ENCODE measurements at places on chromosomes 11 and 22.
A peak's percentile ranks its signal among the peaks of the same experiment; 100 is the strongest.

DNA sequence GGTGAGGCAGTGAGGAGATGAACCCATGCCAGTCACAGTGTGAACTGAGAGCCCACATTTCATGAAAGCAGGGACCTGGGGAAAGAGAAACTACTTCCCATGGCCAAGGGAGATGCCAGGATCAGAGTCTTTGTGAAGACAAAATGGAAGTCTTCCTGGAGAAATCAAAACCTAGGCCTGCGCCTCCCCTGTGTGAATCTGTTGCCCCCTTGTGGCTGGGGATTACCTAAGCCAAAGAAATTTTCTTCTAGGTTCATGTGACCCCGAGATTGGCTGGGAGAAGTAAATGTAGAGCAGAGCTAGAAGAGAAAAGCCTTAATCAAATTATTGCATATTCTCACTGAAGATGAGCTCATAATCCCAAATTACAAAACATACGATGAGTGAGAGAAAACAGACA is 1075.3 kb downstream of the TBC1D22A start:
- DNase-seq, result peak; percentile 26

DNA sequence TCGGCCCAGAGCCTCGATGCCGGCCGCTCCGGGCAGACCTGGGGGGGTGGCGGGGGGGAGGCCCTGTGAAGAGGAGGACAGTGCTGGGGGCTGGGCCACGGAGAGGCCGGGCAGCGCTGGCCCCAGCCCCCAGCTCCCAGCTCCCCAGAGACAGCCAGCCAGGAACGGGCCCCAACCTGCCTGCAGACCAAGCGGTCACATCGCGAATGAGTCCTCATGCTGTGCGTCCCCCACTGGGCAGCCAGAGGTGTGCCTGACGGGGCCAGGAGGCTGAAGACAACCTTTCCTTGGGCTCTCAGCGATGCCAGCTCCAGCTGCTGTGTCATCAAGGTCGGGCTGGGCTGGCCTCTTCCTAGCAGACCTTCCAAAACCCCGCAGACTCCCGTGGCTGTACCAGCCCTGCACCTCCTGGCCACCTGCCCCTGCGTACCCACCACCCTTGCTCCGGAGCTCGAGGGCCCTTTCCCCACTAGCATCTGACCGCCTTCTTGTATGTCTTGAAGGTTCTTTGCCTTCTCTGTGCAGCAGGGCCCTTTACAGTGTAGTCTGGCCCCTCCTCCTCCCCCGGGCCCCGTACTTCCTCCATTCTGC is 88.4 kb downstream of the CDKN1C start:
- DNase-seq, result no peak

DNA sequence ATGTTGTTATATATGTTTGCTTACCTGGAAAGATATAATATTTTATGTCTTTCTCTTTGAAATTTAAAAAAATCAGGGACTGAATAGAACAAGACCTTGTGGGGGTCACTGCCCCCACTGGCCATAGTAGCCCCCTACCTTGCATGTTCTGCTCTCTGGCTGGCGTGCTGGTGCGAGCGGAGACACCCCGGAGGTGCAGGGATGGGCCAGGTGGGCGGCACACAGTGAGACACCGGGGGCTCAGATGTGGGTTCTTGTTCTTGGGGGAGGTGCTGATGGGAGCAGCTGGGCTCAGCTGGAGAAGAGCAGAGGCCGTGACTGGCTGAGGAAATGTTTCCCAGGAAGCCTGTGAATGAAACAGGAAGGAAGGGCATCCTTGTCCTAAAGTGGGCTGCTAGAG is 20.2 kb downstream of the GAB4 start:
- DNase-seq, result no peak

GRCh38 chr11:114099392-114100178 is 40.1 kb downstream of the ZBTB16 start:
- no peak for DNase-seq

- no peak for DNase-seq
Measured at GRCh38 chr11:115871161-115871760, 367.0 kb upstream of the CADM1 start.

GRCh38 chr11:119810478-119811232 is 81.7 kb upstream of the NECTIN1 start:
- no peak for DNase-seq

DNA sequence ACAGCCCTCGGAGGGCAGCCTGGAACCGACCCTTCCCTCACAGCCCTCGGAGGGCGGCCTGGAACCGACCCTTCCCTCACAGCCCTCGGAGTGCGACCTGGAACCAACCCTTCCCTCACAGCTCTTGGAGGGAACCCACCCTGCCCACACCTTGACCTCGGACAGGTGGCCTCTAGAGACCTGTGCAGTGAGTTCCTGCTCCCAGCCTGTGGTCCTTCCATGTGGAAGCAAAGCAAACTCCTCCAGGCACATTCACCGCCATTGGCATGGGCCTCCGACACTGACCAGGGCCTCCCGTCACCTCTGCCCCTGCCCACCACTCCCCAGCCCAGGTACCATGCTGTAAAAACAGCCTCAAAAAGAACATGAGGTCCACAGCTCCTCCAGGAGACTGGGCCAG is 272.1 kb downstream of the BRD1 start:
- no peak for DNase-seq

DNA sequence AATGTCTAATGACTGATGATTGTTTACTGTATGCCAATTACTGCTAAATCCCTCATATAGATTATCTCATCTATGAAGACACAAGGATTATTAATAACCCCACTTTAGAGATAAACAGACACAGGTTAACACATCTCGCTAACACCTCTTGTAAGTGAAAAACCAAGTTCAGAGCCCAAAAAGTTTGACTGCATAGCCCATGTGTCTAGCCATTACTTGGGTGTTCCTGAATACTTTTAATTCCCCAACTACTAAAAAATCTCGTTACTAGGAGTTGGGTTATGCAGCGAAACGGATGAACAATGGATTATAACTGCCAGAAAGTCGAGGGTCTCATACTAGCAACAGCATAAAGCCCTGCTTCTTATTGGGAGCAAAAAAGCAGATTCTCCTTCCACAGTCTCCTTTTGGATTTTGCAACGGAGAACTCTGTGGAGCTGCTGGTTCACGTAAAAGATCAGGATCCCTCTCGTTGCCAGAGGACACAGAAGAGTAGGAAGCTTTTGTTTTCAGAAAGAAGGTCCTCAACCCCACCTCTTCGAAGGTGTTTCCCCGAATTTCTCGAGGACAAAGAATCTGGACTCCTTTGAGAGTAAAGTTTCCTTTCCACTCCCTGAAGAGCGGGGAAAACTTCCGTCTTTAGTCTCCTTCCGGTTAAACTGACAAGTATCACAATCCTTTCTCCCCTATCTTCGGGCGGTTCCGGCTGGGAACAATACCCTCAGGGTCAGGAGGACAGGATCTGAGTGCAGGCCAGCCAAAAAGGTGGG is 979 bp downstream of the ZBED5 start:
- DNase-seq, result peak; percentile 50

GRCh38 chr11:111310723-111311122 is 12.4 kb downstream of the POU2AF3 start:
- no peak for DNase-seq

GRCh38 chr11:45333001-45333971 is 47.1 kb upstream of the SYT13 start:
- DNase-seq, result no peak

DNA sequence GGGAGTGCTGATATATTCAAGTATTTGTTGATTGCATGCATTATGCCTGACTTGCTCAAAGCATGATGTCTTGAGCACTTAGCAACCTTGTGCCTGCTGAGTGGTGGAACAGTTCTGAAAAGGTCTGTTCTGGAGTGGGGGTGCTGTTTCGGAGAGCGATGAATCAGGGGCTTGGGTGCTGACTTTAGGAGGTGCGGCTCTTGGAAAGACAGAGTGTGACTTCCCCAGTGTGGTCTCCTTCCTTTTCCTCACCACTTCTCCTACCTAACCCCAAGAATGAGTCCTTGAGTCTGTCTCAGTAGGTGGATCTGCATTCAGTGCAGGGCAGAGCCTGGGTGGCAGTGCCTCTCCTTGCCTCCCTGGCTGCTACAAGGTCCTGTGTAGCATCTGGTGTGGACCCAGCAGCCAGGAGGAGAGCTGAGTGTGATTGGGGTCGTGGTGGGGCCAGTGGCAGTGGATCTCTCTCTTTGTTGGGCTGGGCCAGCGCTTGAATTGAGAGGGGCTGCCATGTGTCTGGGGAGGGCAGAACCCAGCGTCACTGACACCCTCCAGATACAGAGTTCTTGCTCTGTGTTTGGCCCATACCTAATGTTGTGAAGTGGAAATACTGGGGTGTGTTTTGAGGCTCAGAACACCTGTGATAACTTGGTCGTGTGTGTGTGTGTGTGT is 35.9 kb downstream of the ST3GAL4 start:
- no peak for DNase-seq

DNA sequence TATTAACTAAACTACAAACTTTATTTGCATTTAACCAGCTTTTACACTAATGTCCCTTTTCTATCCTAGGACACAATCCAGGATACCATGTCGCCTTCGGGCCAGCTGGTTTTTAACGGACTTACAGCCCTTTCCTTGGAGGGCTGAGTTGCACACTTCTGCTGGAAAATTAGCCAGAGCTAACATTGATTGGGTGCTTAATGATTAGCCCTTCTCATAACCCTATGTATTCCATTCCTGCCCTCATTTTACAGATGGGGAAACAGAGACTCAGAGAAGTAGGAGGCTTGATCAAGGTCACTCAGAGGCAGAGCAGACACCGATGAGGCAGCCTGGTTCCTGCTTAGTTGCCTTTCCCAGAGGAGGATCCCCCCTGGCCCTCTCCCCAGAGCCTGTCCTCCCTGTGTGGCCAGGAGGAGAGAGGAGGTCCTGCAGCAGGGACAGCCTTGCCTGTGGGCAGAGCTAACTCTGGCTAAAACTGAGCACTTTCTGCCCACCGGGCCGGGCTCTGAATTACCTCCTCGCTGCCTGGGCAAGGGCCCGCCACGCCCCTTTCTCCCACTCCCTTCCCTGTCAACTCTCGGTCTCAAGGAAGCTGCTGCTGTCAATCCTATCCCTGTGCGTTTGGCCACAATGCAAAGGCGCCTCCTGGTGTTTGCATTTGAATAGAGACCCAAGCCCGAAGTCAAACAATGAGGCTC is 59.6 kb upstream of the PAX6 start:
- peak; percentile 70 for DNase-seq

GRCh38 chr11:96098511-96099241 is 174.8 kb upstream of the MTMR2 start:
- DNase-seq, result no peak

DNA sequence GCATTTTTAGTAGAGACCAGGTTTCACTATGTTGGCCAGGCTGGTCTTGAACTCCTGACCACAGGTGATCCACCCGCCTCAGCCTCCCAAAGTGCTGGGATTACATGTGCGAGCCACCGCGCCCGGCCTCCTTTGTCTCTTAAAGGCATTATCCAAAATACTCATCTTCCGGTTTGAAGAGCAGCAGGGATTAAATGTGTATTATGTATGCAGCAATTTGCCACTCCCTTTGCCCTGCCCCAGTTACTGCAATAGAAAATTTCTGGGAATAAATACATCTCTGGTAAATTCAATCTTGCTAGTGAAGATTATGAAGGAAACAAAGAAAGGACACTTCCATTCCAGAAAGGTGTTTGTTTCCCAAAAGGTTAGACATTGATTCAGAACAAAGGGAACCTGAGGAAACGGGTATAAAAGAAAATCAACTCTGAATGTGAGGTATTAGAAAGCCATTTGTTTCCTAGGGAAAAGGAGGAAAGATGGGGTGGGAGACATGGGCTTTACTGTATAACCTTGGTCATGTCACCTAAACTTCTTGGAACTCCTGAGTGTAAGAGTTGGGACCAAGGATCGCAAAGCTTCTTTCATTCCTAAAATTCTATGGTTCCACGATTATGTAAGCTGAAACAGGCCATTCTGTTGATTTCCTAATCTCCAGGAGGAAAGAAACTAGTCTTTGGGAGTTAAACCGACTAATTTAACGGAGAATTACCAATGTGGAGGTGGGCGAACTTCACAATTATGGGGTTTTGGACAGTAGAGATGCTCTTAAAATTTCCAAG is 959 bp upstream of the HIPK3 start:
- no peak for DNase-seq

- DNase-seq, result no peak
Measured at GRCh38 chr11:3338569-3339339, 40.2 kb downstream of the ZNF195 start.

DNA sequence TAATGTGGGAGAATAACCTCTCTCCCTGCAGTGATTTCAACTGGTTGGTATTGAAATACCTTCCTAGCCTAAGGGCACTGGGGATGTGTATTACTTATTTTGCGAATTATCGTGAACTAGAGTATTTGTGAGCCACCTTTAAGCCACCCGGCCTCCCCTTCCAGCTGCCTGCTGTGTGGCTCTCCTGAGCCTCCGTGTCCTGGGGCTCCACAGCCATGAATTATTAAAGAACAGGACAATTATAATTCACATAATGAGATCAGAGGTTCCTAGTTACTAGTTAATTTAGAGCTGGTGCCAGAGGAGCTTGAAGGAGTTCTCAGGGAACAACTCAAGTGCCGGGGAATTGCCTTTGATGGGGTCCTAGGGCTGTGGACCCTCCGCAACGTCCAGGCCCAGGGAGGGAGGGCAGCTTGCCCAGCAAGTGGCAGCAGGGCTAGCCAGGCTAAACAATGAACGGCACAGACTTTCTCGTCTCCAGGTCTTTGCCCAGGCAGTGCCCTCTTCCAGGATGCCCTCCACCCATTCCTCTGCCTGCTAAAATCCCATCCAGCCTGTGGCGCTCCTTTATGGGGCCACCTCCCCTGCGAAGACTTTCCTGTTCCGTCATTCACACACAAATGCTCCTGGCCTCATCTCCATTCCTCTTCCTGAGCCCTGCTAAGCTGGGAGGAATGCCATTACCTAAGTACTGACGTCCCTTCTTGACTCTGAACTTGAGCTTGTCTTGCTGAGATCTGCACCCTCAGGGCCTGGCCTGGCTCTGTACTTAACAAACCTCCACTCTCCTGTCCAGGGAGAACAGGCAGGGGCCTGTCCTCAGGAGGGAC is 91.5 kb downstream of the RTL6 start:
- DNase-seq, result no peak

GRCh38 chr11:3841426-3842350 is 929 bp upstream of the RHOG start:
- DNase-seq, result peak; percentile 87

DNA sequence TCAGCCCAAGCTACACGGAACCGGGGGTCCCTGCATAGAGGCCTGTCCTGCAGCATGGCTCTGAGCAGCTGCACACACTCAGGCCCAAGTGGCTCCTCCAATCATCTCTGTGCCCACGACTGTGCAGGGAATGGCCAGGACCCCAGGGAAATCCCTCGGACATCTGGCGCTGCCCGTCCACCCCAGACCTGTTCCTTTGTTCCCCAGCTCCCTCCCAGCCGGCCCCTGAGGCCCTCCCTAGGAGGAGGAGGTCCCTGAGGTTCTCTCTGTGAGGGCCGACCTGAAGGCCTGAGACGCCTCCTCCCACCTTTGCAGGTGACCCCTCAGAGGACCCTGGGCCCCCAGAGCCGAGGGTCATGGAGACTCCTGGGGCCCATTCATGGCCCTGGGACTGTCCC is 1.1 kb downstream of the MLC1 start:
- DNase-seq, result no peak

DNA sequence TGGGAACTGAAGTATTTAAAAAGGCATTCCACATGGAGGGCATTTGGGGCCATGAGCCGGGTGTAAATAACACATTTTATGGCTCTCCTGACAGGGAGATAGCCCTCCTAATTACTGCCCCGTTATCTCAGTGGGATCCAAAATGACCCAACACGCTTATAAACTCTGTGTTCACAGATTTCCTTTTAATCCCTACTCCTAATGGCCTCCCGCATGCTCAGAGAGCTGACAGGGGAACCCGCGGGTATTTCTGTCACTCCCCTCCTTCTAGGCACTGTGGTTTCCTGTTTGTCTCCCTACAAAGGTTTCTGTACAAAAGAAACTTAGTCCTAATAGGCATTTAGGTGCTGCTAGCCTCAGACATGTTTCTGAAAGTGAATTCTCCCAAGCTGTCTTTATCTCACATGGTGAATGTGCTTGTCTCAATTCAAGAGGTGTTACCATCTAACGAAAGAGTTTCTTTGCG is 202.8 kb upstream of the SEZ6L start:
- no peak for DNase-seq
